ENCODE measurements at places on chromosomes 7 and 10.
A peak's percentile ranks its signal among the peaks of the same experiment; 100 is the strongest.

DNA sequence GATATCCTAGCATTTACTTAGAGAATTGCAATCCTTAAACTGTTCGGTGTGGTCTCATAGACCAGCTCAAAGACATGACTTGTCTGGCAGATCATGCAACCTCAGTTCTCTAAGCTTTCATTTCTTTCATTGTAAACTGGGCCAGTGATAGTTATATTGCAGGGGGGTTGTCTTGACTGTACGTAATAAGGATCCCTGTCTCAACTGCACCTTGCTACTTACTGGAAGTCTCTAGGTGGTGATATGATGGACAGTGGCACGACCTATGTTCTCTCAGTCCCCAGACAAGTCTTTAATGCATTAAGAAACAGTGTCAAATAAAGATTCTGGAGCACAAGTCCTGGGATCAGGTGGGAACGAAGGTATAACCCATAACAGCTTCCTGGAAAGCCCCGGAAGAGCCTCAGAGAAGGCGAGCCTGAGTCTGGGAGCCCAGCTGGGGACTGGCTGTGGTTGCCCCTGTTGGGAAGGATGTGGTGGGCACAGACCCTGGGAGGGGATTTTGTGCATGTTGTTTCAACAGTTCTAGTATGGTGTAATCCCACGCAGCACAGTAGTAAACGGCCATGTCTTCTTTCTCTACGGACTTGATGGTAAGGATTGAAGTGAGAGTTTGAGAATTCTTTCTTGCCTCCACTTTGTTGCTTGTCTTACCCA, 26.0 kb upstream of the TARP start:
- no peak for DNase-seq

DNA sequence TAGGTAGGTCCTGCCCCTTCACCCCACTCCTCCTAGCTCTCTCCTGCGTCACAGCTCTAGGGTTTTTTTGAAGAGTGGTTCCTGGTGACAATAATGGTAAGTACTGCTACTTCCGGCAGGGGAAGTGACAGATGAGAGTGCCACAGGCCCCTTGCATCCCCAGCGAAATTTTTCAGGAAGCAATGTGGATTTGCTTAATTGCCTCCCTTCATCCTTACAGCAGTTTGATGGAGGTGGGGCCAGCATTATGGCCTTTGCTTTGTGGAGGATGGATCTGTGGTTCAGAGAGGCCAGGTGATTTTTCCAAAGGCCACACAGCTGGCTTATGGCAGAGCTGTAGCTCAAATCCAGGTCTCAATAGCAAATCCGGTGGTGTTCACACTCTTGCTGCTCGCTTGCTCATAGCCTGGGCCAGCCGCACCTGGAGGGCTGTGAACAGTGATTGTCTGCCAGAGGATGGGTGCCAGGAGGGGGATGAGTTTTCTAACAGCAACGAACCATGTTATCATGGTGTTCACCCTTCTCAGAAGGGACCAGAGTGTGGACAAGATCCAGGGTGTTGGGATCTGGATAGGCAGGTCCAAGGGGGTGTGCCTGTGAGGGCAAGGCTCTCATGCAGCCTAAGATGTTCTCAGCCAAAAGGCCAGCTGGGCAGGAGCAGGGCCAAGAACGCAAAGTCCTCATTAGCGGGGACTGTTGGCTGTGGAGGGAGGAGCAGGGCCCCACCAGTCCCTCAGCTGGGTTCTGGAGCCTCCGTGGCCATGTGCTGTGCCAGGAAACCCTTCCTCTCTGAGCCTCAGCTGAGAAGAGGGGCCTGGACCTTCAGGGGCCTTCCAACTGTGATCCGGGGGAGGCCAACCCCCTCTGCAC, 89.0 kb downstream of the EMX2 start:
- DNase-seq = no peak

- no peak for DNase-seq
Observed at GRCh38 chr10:32110790-32111189, 54.6 kb upstream of the KIF5B start.

- DNase-seq = no peak
Observed at GRCh38 chr10:24989867-24990266, 26.1 kb downstream of the ENKUR start.

DNA sequence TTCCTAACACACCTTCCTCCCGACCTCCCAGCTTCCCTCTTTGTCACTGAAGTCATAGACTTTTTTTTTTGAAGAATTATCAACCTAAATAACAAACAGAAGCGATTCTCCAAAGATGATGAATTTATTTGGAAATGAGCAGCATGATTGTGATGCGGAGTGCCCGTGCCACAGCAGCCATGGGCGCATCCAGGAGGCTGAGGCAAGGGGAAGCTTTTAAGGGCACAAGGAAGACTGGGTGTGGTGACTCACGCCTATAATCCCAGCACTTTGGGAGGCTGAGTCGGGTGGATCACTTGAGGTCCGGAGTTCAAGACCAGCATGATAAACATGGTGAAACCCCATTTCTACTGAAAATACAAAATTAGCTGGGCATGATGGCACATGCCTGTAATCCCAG, 16.2 kb upstream of the GIMAP8 start:
- no peak for DNase-seq

- no peak for DNase-seq
Observed at GRCh38 chr7:157903710-157904109, 566.9 kb downstream of the DNAJB6 start.

DNA sequence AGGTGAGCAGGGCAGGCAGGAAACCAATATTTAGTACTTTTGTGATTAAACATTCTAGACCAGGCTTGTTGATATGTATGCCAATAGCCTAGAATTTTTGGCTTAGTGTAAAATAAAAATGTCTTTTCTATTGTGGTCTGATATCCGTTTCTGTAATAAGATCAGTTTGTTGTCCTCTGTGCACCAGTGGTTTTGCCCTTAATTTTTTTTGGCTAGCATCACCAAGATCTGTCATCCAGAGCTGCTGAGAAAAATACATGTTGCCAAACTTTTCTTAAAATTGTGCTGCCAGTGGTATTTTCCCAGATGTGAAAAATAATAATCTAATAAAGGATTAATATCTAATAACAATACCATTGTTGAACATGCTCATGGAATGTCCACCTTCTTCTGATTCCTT, 115.6 kb downstream of the TWIST1 start:
- DNase-seq = no peak

DNA sequence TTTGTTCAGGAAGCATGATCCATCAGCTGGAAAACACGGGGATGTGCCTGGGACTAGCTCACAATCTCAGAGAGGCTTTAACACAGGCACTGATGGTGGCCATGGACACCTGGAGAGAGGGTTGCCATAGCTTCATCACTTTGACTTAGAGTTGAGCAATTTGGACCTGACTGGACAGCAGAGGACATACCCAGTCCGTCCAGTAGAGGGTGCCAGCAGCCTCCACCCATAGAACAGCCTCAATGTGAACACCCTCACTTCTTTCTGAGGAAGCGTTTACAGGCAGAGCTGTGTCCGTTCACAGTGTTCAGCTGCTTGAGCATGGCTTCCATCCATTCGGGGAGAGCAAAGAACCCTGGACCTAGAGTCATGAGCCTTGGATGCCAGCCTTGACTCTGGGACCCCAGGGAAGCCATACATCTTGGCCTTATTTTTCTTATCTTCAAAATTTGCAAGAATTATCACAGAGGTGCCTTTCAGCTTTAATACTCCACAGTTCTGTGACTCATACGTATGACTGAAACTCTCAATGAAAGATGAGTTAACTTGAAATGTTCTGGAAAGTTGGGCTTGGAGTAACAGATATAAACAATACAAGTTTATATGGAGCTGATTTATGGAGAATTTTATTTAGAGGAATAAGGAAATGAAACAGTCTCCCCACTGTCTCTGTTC, 302.9 kb upstream of the PODXL start:
- peak; percentile 63 for DNase-seq

GRCh38 chr10:28300027-28300426, 2.8 kb downstream of the MPP7 start:
- peak; percentile 12 for DNase-seq

- no peak for DNase-seq
Observed at GRCh38 chr7:41383596-41383995, 319.3 kb downstream of the INHBA start.

- no peak for DNase-seq
Observed at GRCh38 chr7:32481176-32481575, 9.0 kb downstream of the LSM5 start.

- DNase-seq = no peak
Observed at GRCh38 chr7:68691261-68692216, 906.7 kb upstream of the AUTS2 start.

GRCh38 chr10:31947144-31947926, 18.7 kb upstream of the ARHGAP12 start:
- no peak for DNase-seq

DNA sequence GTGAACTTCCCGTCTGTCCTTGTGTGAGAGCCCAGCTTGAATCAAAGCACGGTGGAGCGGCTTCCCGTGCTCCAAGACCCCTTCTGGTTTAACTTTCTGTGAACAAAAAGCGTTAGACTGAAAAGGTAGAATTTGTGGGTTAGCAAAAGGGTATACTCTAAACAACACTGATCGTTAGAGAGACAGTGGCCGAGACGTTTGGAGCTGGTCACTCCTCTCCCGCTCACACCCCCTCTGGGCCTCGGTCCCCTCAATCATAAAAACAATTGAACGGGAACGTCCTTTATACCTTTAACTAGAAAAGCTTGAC, 502 bp downstream of the PRKRIP1 start:
- no peak for DNase-seq

GRCh38 chr7:7274782-7275181, 92.4 kb downstream of the C1GALT1 start:
- DNase-seq = no peak

GRCh38 chr10:126131341-126131740, 235.0 kb downstream of the FANK1 start:
- DNase-seq = no peak

GRCh38 chr10:17747883-17748550, 4.0 kb upstream of the TMEM236 start:
- DNase-seq = no peak

DNA sequence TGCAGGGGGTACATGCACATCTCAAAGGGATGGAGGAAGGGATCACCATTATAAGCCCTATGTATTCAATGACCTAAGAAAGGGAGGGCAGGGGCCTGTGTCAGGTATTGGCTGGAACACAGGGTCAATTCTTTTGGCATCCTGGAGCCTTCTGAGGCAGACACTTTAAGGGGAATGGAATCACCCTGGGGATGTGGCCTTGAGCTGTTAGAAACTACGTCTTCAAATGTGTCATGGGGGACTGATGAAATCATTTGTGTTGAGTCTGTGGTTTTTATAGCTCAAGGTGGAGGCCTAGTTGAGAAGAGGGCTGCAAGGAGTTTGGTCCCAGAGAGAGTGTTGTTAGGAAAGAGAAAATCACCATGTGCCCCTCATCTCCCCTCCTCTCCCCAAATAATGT, 206.1 kb upstream of the CELF2 start:
- DNase-seq = no peak

- no peak for DNase-seq
Observed at GRCh38 chr10:3135006-3135405, 37.6 kb downstream of the PITRM1 start.

- no peak for DNase-seq
Observed at GRCh38 chr10:75541411-75541810, 110.0 kb downstream of the LRMDA start.

GRCh38 chr7:259191-259505, 30.8 kb upstream of the FOXL3 start:
- DNase-seq = no peak
